Activated naive CD8-positive, alpha-beta T cell treated with anti-CD3 and anti-CD28 coated beads, Interleukin-2, amount 50 U/mL, for 16 hours (primary cell): ENCODE measurements at places on chromosomes 5 and 9.

GRCh38 chr9:136964833-136965422 lies 12.4 kb upstream of the PTGDS start:
- DNase-seq = no peak

- DNase-seq = no peak
These were observed 63.5 kb downstream of the MPDZ start for GRCh38 chr9:13215791-13216554.

- DNase-seq = no peak
These were observed 2.3 kb downstream of the UHRF2 start for GRCh38 chr9:6415266-6415665.

- no peak for DNase-seq
These were observed 4.7 kb upstream of the PSMB7 start for GRCh38 chr9:124419832-124420489.

GRCh38 chr9:121910491-121911040 lies 182.5 kb downstream of the TTLL11 start:
- DNase-seq = no peak

DNA sequence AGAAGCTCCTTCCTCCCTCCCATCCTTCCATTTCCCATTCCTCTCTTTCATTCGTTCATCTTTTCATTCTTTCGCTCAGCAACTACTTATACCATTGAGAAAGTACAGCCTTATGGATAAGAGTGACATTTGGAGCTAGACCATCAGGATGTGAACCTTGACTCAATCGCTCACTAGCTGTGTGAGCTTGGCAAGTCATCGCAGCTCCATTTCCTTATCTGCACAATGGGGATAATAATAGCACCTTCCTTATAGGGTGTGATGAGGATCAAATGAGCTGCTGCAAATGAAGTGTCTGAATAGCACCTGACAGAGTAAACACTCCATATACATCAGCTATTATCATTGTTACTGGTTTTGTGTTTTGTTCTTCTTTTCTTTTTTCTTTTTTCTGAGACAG lies 28.1 kb upstream of the SYNPO start:
- DNase-seq = no peak

DNA sequence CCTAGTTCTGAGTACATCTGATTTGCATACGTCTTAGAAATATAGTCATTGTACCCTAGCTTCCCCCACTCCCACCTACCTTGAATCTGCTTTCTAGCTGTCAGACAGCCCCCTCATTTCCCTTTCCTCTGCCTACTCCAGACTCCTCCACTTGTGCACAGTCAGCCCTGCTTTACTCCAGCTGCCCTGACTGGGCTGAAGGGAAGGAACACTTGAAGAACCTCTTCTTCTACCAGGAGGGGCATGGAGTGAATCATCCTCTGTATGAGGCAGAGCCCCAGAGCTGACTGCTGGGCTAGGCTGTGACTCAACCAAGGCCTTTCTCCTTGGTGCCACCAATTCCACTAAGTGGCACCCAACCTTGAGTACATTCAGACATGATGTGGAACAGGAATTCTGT lies 18.1 kb upstream of the ZFR start:
- DNase-seq = no peak

GRCh38 chr9:111276431-111277128 lies 53.4 kb downstream of the OR2K2 start:
- no peak for DNase-seq

DNA sequence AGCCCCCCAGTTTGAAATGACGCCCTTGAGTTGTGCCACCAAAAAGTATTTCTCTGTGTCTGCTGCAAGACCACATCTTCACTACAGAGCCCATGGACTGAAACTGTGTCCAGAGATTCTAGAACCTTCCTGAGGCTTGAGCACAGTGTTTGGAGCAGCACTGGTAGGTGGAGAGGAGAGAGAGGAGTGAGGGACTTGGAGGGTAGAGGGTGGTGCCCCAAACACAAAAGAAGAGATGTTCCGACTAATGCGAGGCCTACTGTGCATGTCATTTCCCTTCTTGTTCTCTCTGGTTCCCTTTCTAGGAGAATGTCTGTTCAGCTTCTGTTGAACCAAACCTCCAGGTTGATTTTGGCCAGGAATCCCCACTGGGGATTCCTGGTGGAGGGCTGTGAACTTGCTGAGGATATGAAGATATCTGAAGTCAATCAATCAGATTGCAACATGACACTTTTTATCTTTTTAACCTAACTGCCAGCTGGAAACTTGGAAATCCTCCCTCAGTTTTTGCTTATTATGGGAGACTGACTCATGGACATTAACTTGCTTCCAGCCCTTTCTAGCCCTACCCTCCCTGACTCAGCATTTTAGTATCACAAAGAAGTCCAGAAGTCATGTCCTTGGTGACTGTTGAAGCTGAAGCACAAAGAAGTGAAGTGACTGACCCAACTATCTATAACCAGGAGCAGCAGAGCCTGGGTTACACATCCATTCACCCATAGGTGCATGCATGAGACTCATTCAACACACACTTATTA lies 154.5 kb downstream of the NR3C1 start:
- DNase-seq = no peak

DNA sequence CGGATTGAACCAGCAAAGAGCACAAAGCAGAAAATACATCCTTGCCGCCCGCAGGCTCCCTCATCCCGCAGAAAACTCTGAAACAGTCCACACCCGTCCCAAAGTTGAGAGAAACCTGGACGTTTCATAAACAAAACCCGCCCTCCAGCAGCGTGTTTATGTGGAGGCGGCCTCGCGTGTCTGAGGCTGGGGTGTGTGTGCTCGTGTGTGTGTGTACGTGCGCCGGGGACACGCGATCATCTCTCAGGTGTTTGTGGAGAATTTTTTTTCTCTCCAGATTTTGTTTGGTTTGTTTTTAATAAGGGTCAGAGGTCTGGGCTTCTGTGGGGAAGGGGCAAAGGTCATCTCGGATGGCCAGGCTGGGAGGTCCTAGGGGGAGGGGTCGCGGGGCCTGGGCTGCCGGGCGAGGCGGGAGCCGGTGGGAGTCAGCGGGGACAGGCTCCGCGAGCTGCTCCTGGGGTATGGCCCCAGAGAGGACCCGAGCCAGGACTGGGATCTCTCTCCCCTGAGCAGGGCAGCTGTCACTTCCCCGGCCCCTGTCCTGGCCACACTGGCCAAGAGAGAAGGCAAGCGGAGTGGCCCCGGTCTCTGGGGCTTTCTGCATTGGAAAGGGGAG lies 206.4 kb downstream of the C9orf50 start:
- no peak for DNase-seq

DNA sequence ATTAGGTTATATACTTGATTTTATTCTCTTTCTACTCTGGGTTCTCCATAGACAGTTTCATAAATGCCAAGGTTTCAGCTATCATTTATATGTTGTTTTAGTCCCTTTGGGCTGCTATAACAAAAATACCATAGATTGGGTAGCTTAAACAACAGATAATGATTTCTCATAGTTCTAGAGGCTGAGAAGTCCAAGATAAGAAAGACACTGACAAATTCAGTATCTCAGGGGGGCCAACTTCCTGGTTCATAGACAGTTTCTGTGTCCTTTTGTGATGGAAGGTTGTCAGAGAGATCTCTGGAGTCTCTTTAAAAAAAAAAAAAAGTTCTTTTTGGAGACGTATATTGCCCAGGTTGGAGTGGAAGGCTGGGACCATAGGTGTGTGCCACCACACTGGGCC lies 113.3 kb downstream of the SCAMP1 start:
- DNase-seq = no peak

- no peak for DNase-seq
These were observed 89.5 kb upstream of the LHFPL2 start for GRCh38 chr5:78738104-78738503.

GRCh38 chr5:126641387-126641786 lies 40.6 kb downstream of the PHAX start:
- DNase-seq = no peak

DNA sequence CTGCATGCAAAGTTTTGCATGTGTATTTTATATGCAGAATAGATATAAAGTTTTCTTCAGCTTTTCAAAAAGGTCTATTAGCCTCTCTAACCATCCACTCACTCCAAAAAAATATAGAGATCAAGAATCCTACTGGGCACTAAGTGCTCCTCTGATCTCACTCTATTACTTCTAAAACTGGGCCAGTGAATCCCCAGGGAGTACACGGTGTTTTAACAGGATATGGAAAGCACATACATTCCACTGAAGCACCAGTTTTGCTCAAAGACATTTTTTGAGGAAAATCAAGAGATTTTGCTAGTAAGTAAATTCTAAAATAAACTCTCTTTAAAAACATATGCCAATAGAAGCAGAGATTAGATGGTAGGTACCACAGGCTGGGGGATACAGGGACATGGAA lies 95.2 kb downstream of the DEPDC1B start:
- DNase-seq = no peak

- DNase-seq = no peak
These were observed 371.9 kb downstream of the NDUFS4 start for GRCh38 chr5:53932351-53932750.

GRCh38 chr9:97848480-97849237 lies 4.4 kb upstream of the FOXE1 start:
- DNase-seq = no peak

GRCh38 chr9:4416467-4416866 lies 73.8 kb upstream of the SLC1A1 start:
- no peak for DNase-seq

- no peak for DNase-seq
These were observed 66.1 kb upstream of the ADRA1B start for GRCh38 chr5:159850160-159850559.

DNA sequence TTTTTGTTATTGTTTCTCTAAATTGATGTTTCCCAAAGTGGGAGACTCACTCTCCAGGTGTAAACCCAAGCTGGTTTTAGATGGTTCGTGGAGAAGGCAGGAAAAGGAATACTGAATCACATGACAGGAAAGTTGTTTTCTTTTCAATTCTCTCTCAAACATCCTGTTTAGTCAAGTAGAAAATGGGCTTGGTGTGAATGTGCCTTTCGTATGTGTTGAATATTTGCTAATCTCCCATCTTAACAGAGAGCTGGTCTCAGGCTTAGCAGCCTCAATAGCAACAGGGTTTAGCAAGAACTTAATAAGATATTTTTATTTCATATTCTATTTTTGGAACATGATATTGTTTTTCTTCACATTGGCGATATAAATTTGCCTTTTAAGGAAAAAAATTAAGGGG lies 119.7 kb downstream of the INSYN2B start:
- DNase-seq = no peak

- DNase-seq = no peak
These were observed 46.5 kb downstream of the PIP5K1B start for GRCh38 chr9:68751556-68751955.

- DNase-seq = no peak
These were observed 86.5 kb upstream of the LMX1B start for GRCh38 chr9:126527109-126527825.

GRCh38 chr5:109192027-109192426 lies 217.7 kb downstream of the PJA2 start:
- no peak for DNase-seq

- DNase-seq = no peak
These were observed 8.0 kb downstream of the EGFL7 start for GRCh38 chr9:136670576-136671253.

DNA sequence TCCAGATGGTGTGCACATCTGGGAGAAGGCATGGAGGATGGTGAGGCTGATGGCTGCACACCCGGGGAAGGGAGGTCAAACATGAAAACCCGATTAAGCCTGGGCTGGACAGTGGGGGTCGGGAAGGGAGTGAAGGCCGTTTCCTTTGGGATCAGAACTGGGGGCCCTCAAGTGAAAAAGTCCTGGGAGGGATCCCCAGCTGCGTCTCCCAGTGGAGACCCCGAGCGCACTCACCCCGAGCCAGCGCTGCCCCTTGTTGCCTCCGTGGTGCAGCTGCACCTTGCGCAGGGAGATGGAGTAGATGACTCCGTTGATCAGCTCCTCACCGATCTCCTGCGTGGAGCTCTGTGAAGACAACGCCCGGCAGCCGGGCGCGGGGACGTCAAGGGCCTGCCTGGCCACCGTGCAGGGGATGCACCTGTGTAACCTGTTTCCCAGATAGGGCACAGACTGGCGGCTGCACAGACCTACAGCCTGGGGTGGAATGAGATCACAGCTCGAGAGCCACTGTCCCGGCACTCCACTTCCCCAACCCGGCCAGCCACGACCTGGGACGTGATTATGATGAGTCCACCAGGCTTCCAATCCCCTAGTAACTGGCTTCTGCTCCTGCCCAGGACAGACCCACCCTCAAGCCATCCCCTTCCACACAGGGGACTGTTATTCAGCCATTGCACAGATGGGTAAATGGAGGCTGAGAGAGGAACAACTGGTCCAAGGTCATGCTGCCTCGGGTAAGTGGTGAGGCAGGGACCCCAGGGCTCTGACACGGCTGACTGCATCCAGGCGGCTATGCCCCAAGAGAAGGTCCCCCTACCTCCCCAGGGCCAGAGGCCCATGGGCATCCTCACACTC lies 9.0 kb downstream of the RALGDS start:
- DNase-seq = no peak

GRCh38 chr5:173323106-173323798 lies 5.0 kb downstream of the STC2 start:
- no peak for DNase-seq
